ENCODE measurements at places on chromosomes 7 and 10.

- no peak for DNase-seq
Measured at GRCh38 chr10:90969121-90969534, 48.2 kb upstream of the ANKRD1 start.

DNA sequence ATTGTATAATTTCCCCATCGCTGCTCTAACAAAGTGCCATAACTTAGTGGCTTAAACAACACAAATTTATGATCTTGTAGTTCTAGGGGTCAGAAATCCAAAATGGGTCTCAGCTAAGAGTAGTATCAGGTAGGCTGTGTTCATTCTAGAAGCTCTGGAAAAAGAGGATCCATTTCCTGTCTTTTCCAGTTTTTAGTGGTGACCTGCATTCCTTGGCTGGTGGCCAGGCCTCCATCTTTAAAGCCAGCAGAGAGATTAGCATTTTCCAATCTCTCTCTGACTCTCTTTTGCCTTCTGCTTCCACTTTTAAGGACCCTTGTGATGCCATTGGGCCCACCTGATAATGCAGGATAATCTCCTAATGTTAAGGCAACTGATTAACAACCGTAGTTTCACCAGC, 41.0 kb upstream of the C10orf120 start:
- DNase-seq: no peak

GRCh38 chr10:56279270-56279669, 81.8 kb downstream of the ZWINT start:
- no peak for DNase-seq

DNA sequence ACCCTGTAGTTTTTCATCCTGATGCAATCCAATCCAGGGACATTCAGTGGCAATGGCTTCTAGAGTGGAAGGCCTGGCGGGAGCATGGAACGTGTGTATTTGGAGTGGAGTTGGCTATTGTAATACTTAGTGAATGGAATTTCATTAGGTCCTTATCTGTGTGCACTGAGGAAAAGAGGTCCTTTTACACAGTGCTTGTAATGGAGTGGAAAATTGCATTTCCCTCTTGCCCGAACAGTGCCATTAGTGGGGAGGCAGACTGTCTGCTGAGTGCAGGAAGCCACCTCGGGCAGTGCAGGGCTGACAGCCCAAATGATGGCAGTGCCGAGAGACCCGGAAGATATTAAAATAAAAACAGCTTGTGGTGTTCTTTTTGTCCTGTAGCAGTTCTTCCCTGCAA, 786.6 kb downstream of the LRMDA start:
- peak; percentile 63 for DNase-seq

GRCh38 chr7:2004841-2005725, 227.7 kb downstream of the MAD1L1 start:
- DNase-seq: no peak

DNA sequence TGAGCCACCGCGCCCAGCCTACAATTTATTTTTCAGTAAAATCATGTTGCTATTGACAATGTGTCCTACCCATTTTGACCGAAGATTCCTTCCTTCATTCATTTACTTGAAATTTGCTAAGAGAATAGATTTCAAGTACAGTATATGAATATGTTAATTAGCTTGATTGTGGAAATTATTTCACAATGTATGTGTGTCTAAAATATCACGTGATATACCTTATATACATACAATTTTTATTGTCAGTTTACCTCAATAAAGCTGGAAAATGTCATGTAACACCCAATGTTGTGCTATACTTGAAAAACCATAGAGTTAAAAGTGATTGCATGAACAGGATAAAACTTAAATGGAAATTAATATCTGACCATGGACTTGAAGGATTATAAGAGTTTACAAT, 521.7 kb upstream of the ANKRD30A start:
- no peak for DNase-seq

- DNase-seq: no peak
Measured at GRCh38 chr10:69838853-69839252, 37.1 kb downstream of the COL13A1 start.

DNA sequence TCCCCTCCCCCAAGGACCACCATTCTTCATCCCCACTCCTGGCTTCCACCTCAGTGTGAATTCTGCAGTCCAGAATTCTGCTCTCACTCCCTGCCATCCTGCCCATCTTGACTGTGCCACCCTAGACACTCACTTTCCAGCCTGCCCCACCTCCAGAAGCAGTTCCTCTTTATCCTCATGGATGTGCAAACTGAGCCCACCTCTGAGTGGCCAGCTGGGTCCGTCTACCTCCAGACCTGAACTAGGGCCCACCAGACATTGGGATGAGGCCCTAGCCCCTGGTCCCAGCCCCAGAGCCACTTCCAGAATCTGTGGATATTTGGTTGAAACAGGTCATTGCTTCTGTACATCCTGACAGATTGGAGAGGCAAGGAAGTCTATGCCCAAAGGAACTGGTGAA, 58.5 kb downstream of the GRID1 start:
- no peak for DNase-seq

DNA sequence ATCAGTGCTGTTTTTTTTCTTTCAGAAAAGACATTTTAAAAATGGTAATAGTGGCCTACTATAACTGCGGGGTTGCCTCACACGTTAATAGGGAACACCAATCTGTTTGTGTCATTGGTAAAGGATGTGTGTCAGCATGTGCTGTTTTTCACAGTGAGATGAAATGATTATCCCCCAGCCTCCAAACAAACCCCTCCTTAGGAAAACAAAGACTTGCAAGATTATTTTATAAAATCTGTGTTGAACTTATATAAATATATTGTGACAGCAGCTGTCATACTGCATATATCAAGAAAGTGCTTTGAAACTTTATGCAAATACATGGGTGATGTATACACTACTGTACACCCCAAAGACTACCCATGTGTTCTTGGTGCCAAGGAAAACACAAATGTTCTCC, 125.8 kb downstream of the BMPER start:
- no peak for DNase-seq

DNA sequence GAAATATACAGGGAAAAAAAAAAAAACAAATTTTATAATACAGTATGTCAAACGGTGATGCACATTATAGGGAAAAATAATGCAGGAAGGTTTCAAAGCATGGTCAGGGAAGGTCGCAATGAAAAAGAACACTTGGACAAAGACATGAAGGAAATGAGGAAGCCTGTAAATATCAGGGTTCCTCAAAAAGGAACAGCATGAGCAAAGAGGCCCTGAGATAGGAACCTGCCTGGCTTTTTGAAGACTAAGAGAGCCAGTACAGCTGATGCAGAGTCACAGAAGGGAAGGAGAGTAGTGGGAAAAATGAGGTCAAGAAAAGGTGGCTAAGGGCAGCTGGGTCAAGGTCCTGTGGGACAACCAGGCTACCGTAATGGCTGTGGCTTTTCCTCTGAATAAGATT, 1.9 kb downstream of the VPS41 start:
- no peak for DNase-seq

DNA sequence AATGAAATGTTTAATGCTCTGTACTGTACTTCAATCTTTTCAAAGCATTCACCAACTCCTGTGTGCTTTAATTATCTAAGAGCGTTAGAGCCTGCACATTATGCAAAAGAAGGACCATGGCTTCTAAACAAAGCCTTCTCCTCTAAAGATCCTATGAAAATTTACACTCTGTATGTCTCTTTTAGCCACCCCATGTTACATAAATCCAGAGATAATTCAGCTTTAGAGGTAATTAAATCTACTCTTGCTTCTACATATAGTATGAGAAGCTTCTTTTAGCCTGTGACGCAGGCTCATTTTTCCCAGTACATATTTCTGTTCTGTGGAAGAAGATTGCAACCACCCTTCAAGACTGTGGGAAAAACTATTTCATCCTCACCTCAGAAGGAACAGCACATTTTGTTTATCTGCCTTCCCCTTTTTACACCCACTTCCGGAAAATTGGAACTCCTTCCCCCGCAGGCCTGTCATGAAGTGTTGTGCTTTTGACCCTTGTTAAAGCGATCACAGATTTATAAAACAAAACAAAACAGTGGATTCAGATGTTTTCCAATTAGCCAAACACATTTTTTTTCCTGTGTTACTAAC, 8.1 kb upstream of the TAS2R16 start:
- no peak for DNase-seq

DNA sequence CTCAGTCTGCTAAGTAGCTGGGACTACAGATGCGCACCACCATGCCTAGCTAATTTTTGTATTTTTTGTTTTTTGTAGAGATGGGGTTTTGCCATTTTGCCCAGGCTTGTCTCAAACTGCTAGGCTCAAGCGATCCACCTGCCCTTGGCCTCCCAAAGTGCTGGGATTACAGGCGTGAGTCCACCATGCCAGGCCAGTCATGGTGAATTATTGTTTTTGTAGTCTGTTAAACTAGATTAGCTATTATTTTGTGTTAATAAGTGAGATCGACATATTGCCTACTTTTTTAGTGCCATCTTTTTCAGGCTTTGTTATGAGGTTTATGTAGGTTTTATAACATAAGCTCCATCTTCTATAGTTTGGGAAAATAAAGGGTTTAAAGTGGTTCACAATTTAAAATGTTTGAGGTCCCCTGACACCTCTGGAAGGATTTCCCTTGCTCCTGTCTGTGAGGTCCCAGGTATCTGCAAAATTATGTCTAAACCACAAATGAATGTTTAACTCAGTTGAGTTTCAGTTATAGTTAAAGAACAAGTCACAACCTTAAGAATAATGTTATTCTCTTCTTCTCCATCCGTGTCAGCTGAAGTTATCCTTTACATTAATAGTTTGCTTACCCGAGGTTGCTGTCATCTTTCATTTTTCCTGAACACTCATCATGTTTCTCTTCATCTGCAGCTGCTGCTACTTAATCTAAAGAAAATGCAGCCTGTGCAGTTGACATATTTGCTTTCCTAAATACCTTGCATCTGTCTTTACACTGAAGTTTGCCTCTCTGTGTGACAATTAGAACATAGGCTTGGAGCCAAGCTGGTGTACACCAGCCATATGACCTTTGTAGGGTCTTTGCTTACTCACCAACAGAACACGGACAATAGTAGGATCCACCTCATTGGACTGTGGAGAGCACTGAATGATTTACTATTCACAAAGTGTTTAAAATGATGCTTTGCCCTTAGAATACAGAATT, 8.9 kb upstream of the VSTM4 start:
- no peak for DNase-seq

GRCh38 chr10:32318476-32318896, 28.5 kb downstream of the EPC1 start:
- no peak for DNase-seq

GRCh38 chr7:142799437-142799835, 28.7 kb downstream of the PRSS2 start:
- DNase-seq: no peak

GRCh38 chr7:29327455-29327854, 132.9 kb downstream of the CHN2 start:
- peak; percentile 96 for DNase-seq

GRCh38 chr7:70494225-70495032, 637.5 kb upstream of the GALNT17 start:
- no peak for DNase-seq

- peak; percentile 86 for DNase-seq
Measured at GRCh38 chr7:128755819-128756476, 16.8 kb downstream of the CALU start.

DNA sequence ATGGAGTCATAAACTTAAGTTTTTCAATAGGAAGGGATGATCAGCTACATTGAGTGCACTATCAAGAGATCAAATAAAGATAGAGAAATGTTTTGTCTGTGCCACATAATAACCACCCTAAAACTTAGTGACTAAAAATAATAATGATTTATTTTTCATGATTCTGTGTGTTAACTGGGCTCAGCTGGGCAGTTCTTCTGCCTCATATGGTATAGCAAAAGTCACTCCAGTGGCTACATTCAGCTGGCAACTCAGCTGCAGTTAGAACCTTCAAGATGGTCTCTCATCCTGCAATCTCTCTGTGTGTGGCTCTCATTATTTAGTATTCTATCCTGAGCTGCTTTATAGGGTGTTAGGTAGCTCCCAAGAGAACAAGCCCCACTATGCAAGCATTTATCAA, 7.8 kb upstream of the PARP12 start:
- no peak for DNase-seq

- DNase-seq: no peak
Measured at GRCh38 chr10:89458784-89459183, 44.4 kb downstream of the IFIT5 start.

DNA sequence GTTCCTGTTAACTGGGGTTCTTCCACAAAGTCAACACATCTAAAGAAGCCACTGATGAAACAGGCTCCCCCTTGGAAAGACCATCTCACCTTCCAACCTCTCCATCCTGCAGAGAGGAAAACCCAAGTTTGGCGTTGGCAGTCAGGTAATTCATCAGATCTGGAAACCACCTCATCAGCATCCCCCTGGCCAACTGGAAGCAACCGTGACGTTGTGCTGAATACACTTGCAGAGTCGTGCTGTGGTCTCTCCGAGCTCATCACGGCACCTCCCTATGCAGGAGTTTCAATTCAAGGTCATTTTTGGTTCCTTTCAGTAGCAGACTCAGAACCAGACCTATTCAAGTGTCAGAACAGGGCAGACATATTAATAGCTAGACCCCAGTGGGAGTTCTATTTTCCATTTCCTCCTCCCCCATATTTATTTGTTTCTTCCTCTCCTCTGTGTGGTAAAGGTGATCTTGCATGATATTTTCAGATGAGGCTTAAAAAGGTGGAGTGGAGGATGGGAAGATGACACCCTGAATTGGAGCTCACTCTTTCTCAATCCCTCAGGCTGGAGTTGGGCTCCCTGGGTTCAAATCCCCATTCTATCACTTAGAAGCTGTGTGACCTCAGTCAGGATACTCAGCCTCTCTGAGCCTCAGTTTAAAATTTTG, 149.1 kb upstream of the ADO start:
- no peak for DNase-seq

GRCh38 chr10:86265895-86266259, 100.7 kb downstream of the GRID1 start:
- no peak for DNase-seq

- no peak for DNase-seq
Measured at GRCh38 chr7:134031835-134032617, 95.1 kb upstream of the LRGUK start.

- no peak for DNase-seq
Measured at GRCh38 chr10:129447486-129447885, 19.6 kb upstream of the MGMT start.

- no peak for DNase-seq
Measured at GRCh38 chr10:28331841-28332240, 29.0 kb upstream of the MPP7 start.

Measured in DMS79 treated with DMSO at 0.1 percent for 48 hours (cell line).